ENCODE measurements at places on chromosomes 2 and 18.

DNA sequence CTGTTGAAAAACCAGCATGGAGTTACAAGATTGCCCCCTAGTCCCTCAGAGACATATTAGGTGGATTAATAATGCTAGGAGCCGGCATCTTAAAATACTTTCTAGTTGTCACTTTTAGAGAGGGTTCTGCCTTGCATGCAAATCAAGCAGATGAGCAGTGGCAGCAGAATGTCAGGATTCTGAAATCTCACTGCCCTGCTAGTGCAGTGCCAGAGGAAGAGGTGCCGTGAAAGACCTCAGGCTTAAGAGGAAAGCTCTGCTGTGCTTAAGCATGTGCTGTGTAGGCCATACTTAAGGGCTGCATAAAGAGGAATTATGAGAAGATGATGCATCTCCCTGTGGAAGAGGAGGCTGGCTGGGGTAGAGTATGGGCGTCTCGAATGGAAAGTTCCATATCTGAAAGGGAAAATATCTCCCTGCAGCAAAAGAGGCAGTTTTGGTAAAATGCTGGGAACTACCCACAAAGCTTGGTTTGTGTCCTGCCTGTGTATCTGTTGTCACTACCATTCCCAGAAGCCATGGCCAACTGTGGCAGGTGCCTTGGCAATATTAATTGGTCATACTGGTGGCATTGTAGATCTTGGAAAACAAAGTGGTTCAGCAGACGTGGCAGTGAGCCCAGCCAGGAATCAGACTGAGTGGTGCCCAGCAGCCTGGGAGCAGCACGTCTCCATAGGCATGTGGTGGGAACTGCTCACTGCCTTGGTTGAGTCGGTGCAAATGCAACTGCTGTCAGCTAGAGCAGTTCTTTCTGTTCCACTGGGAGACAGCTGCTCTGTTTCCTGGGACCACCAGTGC, 131.9 kb downstream of the EVA1A start:
- no peak for DNase-seq

DNA sequence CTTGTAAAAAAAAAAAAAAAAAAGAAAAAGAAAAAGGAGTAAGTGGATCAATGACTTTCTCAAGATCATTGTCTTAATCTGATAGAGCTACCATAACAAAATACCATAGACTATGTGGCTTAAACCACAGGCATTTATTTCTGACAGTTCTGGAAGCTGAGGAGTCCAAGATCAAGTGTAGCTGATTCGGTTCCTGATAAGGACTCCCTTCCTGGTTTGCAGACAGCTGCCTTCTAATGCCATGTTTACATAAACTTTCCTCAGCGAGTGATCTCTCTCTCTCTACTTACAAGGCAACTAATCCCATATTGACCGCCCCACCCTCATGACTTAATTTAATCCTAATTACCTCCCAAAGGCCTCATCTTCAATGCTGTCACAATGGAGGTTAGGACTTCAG, 36.5 kb upstream of the SIX2 start:
- no peak for DNase-seq

- DNase-seq: no peak
Measured at GRCh38 chr18:62837011-62837410, 121.7 kb downstream of the PHLPP1 start.

DNA sequence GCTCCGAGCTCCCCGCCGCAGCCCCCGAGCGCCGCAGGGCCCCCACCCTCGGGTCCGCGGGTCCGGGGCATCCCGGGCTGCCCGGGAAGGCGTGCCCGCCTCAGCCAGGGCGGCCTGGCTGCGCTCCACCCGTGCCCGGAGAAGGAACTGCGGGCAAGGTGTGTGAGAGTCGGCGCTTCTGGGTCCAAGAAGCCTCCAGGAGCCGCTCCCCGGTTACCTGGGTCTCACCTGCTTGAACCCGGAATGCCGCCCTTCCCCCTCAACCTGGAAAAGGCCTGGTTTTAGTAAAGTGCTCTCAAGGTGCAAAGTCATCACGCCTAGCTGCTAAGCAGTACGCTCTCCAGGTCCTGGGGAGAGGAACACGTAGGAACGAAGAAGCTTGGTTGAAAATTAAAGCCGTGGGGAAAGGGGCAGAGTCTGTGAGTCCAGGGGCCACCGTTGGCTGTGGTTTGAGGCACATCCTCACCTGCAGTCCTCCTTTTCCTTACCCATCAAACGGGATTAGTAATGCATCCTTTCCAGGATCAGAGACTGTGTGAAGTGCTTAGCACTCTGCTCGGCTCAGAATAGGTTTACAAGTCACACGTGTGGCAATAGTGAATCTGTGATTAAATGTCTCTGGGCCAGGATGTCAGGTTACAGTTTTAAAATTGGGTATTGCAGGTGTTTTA, 1.2 kb downstream of the ASAP2 start:
- peak; percentile 68 for DNase-seq

DNA sequence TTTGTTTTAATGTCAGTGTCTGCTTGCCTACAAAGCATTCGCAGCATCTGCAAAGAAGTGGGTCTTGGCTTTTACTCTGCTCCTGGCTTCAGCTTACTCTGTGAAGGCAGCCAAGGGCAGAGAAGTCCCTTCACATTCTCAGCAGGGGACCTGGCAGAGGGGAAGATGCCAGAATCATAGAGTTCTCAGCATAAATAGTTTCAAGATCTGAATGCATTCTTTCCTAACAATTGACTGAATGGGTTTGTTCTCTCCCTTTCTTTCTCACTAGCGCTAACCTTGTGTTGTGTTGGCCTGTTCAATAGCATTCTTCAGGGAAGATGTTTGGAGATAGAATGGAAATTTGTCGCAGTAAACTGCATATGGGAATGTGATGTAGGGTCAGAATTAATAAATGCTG, 106.9 kb downstream of the FARSB start:
- peak; percentile 25 for DNase-seq

DNA sequence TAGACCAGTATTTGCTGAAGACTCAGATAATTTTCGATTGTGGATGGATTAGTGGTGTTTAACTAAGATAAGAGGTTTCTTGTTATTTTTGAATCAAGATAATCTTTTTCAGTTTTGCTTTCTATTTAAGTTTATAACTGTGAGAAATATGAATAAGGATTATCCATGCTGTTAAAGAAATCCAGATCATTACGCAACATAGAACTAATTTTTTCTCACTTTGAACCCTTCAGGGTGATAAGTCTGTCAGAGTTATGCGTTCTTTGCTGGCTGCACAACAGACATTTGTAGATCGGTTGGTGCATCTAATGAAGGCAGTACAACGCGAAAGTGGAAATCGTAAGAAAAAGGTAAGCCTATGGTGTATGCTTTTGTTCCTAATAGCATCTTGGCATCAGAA, 74.1 kb downstream of the PIK3C3 start:
- no peak for DNase-seq

DNA sequence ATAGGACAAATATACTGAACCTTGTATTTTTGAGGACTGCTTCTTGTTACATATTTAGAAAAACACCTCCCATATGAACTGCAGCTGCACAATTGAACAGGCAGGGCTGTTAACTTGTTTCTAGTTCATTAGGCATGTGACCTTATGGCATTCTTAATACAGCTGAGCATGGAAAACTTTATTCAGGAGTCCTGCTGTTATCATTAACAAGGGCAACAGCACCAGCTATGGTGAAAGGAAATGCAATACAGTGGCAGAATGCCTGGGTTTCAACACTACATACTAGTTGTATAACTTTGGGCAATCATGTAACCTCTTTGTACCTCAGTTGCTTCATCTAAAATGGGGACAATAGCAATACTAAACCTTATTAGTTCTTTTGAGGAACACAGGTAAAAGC, 71.8 kb downstream of the GDF7 start:
- peak; percentile 40 for DNase-seq

GRCh38 chr2:241904791-241905710, 35.5 kb downstream of the RTP5 start:
- no peak for DNase-seq

- DNase-seq: no peak
Measured at GRCh38 chr2:160394153-160394552, 99.5 kb downstream of the RBMS1 start.

DNA sequence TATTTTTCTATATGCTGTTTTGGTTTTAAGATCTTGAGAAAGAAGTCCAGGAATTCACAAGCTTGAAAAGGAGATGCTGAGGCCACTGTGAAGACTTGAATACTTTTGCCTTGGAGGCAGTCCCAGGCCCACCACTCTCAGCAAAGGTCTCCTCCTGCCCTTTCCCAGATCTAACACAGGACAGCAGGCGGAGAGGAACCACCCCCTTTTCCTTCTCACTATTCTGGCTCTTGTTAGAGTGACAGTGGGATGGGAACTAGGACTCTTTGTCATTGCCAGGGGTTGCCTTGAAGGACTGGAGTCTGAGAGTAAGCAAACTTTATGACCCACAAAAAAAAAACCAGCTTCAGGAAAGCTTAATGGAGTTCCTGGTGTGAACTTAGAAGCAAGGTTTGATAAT, 54.7 kb downstream of the E2F6 start:
- DNase-seq: no peak

- no peak for DNase-seq
Measured at GRCh38 chr2:4507661-4508060, 804.3 kb downstream of the DCDC2C start.

DNA sequence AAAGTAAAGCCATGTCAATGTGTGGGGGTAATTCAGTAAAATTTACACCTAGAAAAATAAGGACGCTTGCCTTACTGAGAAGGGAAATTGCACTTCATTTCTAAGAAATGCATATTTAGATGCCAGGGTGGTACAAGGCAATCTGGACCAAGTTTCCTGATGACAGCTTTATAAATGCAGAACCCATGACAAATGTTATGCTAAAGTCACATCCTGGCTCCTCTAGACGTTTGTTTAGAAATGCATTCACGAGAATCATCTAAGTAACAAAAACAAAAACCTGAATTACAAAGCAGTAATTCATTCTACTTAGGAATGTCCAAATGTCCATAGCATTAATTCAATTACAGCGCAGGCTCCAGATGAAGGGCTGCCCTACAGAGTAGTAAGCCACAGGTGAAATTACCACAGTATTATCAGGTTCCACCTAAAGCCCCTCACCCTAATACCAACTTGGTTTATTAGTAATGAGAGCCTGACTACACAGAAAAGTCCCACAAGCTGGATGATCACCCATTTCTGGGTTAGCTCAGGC, 49.8 kb downstream of the REV1 start:
- no peak for DNase-seq

- DNase-seq: no peak
Measured at GRCh38 chr18:67154979-67155378, 361.5 kb downstream of the DSEL start.

GRCh38 chr2:147181351-147182029, 663.3 kb upstream of the ACVR2A start:
- no peak for DNase-seq

DNA sequence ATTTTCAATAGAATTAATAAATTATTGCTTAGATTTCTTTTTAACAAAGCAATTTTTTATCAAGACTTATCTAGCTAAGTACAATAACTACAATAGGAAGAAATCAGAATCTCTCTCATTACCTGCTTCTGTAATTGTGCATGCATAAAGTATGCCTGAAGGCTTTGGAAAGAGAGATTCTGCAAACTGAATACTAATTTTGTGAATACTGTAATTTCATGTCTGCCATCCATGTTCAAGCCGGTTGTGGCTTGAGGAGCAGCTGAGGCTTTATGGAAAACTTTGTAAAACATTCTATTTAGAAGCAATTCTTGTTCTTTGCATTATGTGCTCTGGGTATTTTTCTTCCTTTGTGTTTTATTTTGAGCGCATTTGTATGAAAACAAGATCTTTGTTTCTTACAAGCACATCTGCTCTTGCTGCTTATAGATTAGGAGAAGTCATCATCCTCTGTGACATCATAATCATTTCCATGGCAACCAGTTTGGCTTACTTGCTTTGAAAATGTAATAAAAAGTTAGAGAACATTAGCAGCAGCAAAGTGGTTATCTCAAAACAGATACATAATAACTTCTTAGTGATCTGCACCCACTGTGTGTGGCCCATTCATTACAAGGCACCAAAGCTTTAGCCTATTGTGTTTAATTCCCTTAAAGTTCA, 16.0 kb upstream of the IKZF2 start:
- DNase-seq: peak; percentile 28

DNA sequence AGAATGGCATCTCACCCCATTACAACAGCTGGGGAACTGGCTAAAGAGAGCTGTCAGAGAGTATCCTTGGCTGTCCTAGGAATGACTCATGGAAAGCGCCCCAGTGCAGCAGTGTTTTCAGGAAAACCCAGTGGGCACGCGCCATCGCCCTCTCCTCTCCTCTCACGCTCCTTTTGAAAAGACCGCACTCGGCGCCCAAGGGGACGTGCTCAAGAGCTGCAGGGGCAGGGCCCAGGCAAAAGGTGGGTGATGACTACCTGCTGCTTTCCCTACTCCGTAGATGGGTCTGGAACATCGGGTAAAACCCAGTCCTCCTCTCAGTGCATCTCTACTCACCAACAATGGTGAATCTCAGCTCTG, 68.1 kb downstream of the EMILIN2 start:
- no peak for DNase-seq

GRCh38 chr2:8645176-8645831, 36.6 kb upstream of the ID2 start:
- no peak for DNase-seq

- DNase-seq: no peak
Measured at GRCh38 chr2:7270011-7270431, 352.8 kb downstream of the RNF144A start.

DNA sequence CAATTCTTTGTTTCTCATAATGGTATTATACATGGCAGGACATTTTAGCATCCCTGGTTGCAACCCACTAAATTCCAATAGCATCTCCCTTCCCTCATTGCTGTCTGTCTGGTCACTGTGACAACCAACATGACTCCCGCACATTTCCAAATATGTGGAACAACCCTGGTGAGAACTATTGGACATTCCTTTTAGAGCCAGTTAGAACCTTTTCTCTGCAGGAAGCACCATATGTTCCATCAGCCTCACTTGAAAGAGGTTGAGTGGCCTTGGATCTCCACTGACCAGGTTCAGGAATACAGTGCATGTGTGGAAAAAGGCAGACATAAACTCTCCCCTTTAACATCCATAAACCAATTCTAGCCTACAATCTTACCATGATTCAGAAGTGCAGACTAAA, 25.9 kb upstream of the GLS start:
- no peak for DNase-seq

DNA sequence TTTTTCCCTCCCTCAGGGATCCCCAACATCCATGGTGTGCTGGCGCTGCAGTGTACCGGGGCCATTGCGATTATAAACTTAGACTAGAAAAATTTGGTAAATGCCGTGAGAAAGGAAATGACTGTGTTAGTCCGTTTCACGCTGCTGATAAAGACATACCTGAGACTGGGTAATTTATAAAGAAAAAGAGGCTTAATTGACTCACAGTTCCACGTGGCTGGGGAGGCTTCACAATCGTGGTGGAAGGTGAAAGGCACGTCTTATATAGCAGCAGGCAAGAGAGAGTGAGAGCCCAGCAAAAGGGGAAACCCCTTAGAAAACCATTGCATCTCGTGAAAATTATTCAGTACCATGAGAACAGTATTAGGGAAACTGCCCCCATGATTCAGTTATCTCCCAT, 44.3 kb downstream of the NTSR2 start:
- DNase-seq: no peak
